Effector memory CD8-positive, alpha-beta T cell (primary cell): ENCODE measurements at places on chromosomes 11 and 22.

GRCh38 chr11:47318166-47318565 is 34.3 kb downstream of the MYBPC3 start:
- no peak overlapping the region for H3K4me3 ChIP-seq
- peaks cover 10% of the 10 kb centered on the region for H3K4me1 ChIP-seq
- DNase-seq, result no peak
- H3K27ac ChIP-seq, result no peak overlapping the region

DNA sequence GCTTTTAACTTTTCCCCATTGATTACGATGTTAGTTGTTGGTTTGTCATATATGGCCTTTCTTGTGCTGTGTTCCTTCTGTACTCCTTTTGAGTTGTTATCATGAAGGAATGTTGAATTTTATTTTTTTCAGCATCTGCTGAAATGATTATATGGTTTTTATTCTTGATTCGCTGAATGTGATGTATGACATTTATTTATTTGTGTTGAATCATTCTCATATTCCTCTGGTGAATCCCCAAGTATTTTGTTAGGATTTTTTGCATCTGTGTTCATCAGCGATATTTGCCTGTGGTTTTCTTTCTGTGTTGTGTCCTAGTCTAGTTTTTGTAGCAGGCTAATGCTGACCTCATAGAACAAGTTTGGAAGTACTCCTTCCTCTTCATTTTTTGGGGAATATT is 78.2 kb downstream of the GGT1 start:
- DNase-seq, result no peak
- H3K4me1 ChIP-seq, result no peaks in the 10 kb centered on the region
- H3K27ac ChIP-seq, result no peak overlapping the region
- H3K4me3 ChIP-seq, result no peak overlapping the region
- H3K36me3 ChIP-seq, result peaks cover 2% of the 10 kb centered on the region
- peaks cover 37% of the 10 kb centered on the region for H3K27me3 ChIP-seq

GRCh38 chr11:100593291-100593690 is 93.8 kb upstream of the ARHGAP42 start:
- no peak overlapping the region for H3K4me3 ChIP-seq
- H3K27ac ChIP-seq, result no peak overlapping the region
- H3K36me3 ChIP-seq, result no peaks in the 10 kb centered on the region
- no peaks in the 10 kb centered on the region for H3K4me1 ChIP-seq
- H3K27me3 ChIP-seq, result no peaks in the 10 kb centered on the region
- no peak for DNase-seq

- no peak overlapping the region for H3K27ac ChIP-seq
- no peaks in the 10 kb centered on the region for H3K27me3 ChIP-seq
- no peaks in the 10 kb centered on the region for H3K4me1 ChIP-seq
- no peak overlapping the region for H3K4me3 ChIP-seq
- DNase-seq, result no peak
These were observed 37.9 kb downstream of the ALG9 start for GRCh38 chr11:111833524-111833923.

DNA sequence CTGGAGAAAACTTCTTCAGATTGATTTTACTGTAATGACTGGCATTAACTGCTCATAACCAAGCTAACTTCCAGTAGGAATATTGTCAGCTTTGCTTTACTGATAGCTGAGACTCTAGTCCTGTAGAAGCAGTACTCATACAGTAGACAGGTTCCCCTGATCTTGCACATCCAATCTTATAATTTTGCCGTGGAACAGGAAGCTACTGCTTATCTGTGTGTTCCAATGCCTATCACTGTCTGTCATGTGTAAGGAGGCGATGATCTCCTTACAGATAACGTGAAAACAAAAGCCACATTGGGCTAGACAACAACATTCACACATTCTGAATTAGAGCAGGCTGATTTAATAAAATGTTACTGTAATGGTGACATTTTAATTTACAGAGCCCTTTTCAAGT is 13.2 kb downstream of the HSD17B12 start:
- DNase-seq, result no peak
- H3K4me1 ChIP-seq, result peaks cover 18% of the 10 kb centered on the region
- H3K36me3 ChIP-seq, result no peaks in the 10 kb centered on the region
- no peak overlapping the region for H3K27ac ChIP-seq
- H3K4me3 ChIP-seq, result no peak overlapping the region

DNA sequence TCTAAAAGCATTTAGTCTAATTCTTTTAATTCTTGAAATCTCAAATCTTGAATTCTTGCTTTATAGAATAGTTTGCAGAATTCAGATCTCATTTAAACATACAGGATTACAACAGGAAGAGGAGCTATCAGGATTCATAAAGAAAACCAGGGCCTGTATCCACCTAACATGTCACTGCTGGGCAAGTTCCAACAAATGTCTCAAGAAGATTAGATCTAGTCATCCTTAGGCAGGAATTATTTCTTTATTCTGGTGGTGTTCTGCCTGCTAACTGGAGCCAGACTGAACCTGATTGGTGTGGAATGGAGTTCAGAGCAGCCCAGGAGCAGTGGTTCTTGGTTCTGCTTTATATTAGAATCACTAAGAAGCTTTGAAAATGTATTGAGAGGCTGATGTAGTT is 500.7 kb downstream of the LRRC4C start:
- DNase-seq, result no peak
- no peaks in the 10 kb centered on the region for H3K27me3 ChIP-seq
- H3K27ac ChIP-seq, result no peak overlapping the region
- no peaks in the 10 kb centered on the region for H3K36me3 ChIP-seq
- no peaks in the 10 kb centered on the region for H3K4me1 ChIP-seq
